ENCODE measurements at places on chromosomes 4 and X. TPM values are rescaled to one million over a fixed set of nuclear protein-coding genes. Genes with fewer than 3 reads are reported as not detected.

The ELF4 gene
- 0.54 TPM for total RNA-seq

The PDLIM5 gene
- 86.9 TPM for total RNA-seq

The CCNG2 gene
- total RNA-seq, result 75.6 TPM

The PTTG2 gene
- total RNA-seq, result 1.00 TPM

The SERTM2 gene
- total RNA-seq, result not detected

The RAB33A gene
- total RNA-seq, result 13.5 TPM

The CENPE gene
- 9.9 TPM for total RNA-seq

The FAM13A gene
- total RNA-seq, result 55.2 TPM

The REELD1 gene
- total RNA-seq, result not detected

The TEX13B gene
- total RNA-seq, result not detected

The BRS3 gene
- total RNA-seq, result not detected

The CXCL5 gene
- not detected for total RNA-seq

The CLDN22 gene
- not detected for total RNA-seq

The CT45A3 gene
- not detected for total RNA-seq

The ZAR1 gene
- total RNA-seq, result 0.27 TPM

The NR3C2 gene
- total RNA-seq, result 10.1 TPM

The GRK4 gene
- 26.5 TPM for total RNA-seq
